ENCODE measurements at places on chromosomes 3 and 15.

DNA sequence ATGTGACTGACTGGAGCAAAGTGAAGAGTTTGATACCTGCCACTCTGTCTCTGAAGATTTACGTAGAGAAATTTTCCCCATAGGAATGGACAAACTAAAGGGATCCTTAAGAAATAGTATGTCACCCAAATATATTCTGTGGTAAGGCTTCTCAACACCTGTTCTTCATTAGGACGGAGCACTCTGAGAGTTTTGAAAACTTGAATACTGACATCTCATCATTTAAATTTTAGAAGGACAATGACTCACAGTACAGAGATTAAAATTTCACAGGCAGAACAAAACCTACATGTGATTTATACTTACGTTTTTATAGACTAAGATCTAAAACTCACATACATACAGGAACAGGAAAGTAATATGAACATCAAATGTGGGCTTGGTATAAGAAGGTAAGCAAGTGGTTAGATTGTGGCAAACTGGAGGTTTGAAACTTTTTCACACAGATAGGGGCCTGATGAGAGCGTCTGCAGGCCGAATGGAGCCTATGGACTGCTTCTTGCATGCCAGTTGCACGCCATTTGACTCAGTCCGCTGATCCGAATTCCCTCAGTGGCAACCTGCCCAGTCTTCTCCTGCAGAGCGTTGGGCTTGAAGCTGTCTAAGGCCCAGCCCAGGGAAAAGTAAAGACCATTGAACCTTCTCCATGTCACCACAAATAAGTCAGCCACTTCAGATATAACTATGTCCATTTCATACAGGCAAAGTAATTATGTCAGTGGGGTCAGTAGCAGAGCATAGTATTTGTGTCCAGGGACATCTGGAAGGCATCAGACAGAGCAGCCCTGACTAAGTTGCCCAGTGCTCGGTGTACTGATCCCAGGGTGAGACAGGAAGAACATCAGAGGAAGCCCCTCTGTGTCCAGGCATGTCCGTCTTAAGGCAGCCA lies 45.7 kb downstream of the ZBTB38 start:
- no peak for DNase-seq

DNA sequence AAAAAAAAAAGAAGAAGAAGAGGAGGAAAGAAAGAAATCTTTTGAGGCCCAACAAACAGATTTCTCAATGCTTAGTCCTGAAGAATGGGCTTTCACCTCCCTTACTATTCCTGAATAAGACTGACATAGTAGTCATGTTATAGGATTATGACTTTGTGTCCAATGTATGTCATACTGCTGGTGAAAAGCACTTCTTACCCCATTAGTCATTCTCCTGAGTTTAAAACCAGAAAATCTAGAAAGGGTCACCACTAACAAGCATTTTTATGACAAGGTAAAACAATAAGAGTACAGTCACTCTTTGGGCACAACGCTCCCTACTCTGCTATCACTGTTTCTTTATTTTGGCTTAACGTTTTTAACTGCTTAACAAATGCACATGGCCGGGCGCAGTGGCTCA lies 88.2 kb downstream of the IGSF11 start:
- no peak for DNase-seq

- peak; percentile 80 for DNase-seq
These were observed 56.0 kb downstream of the KBTBD12 start for GRCh38 chr3:127970966-127971592.

DNA sequence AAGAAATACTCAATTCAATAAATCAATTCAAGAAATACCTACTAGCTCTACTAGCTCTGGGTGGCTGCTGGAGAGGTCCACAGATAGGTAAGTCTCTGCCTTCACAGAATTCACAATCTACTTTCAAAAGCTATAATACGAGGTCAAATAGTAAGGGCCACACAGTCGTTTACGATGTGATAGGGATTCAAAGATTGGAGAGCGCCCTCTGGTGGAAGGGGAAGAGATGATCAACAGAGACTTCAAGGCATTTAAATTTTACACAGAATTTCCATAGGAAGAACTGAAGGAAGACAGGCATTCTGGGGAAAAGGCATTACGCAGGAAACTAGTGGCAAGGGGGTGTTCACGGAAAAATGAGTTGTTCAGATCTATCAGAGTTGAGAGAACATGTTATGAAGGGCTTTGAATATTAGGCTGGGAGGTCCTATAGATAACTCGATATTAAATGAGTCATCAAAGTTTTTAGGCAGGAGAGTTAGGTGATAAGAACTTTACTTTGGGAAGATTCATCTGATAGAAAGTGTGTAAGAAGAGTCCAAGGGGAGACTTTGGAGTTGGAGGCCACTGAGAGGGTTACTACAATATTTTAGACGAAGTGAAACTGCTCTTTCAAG lies 128.8 kb downstream of the FRMD5 start:
- peak; percentile 51 for DNase-seq

DNA sequence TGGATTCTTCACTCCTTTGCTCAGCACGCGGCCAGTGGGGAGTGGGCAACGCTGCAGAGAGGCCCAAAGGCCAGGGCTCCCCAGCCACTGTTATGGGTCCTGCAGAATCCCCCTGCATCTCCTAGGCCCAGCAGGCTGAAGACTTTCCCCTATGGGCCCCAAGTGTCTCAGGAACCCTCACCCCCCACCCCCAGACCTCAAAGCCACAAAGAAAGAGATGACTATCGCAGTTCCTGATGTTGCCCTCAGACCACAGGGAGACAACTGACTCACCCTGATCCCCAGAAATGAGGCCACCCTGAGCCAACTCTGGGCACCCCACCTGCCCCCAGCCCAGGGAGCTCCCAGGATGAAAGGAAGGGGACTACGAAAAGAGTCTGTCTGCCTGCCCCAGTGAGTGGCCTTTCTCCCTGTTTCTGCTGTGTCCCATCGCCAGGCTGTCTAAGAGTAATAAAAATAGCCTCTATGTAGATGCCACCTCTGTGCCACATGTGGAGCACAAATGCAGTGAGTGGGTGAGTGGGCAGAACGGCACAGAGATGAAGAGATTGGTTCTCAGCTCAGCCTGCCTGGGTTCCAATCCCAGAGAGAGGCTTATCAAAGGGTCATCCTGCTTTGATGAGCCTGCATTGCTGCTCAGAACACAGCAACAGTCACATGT lies 283.0 kb downstream of the UACA start:
- DNase-seq: no peak

GRCh38 chr15:89168316-89168833 lies 53.0 kb downstream of the RLBP1 start:
- DNase-seq: no peak

All from NCI-H1694 treated with DMSO at 0.1 percent for 48 hours (cell line).